ENCODE measurements at places on chromosomes 3 and 15.

DNA sequence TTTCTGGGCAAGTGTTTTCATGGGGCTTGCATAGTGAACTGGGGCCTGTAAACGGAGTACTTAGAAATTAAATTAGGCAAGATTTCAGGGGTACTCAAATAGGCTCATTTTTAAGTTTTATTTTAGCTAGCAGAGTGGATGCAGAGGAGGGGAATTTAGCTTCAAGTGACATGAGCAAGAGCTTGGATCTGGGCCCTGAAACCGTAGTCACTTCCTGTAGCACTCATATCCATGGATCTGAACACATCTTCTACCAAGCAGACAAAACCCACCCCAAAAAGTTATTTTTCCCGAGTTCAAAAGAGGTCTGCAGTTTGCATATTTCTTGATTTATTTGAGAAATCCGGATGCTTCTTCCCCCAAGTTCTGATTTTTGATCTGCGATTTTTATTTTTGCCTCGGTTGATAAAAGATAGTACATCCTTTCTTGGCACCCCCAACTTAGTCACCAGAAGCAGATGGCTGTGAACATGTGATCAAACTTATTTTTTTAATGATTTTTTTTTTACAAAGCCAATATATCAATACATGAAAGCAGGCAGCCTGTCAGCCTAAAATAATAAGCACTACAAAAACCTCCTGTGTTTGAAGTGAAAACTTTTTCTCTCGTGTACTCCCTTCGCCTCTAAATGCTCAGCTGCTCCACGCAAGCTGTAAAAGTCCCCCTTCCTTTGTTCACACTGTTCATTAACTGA is 36.6 kb upstream of the STT3B start:
- no peak for ATAC-seq

DNA sequence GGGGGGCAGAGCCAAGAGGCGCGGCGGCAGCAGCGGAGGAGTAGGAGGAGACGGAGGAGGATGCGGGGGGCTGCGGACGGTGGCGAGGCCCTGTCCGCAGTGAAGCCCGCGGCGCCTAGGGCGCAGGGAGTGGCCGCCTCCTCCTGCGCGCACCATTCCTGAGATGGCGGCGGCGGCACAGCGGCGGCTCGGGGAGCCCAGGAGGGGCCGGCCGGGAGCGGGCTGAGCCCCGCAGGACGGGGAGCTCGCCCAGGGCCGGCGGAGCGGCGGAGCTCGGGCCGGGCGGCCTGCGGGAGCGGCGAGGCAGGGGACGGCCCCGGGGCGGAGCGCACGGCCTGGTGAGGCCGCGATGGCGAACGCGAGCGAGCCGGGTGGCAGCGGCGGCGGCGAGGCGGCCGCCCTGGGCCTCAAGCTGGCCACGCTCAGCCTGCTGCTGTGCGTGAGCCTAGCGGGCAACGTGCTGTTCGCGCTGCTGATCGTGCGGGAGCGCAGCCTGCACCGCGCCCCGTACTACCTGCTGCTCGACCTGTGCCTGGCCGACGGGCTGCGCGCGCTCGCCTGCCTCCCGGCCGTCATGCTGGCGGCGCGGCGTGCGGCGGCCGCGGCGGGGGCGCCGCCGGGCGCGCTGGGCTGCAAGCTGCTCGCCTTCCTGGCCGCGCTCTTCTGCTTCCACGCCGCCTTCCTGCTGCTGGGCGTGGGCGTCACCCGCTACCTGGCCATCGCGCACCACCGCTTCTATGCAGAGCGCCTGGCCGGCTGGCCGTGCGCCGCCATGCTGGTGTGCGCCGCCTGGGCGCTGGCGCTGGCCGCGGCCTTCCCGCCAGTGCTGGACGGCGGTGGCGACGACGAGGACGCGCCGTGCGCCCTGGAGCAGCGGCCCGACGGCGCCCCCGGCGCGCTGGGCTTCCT is at the start of gene GPR27:
TSS of gene GPR27 (plus strand) at position 155 of the 909 bp plus-strand sequence. CDS start at position 350, 195 bp downstream.
- peak; percentile 52 for ATAC-seq

GRCh38 chr3:143172795-143173145 is 53.2 kb downstream of the CHST2 start:
- ATAC-seq = no peak

- no peak for ATAC-seq
Observed at GRCh38 chr15:87575896-87576473, 680.6 kb downstream of the NTRK3 start.

DNA sequence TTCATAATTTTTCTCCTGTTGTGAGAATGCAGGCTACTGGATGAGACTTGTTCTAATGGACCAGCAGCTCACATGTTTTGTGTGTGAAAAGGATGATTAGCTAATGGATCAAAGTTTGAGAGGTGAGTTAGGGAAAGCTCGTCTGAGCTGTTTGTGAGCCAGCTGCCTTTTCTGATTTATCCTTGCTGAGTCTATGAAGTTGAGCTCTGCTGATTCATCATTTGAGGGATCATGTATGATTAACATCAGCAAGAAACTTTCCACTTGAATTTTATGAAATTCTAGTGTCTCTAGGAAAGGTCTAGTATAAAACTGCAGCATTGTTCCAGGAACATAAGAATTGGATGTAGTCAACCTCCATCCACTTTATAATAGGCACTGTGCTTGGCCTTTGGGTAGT is 698.7 kb downstream of the NTRK3 start:
- ATAC-seq = no peak

DNA sequence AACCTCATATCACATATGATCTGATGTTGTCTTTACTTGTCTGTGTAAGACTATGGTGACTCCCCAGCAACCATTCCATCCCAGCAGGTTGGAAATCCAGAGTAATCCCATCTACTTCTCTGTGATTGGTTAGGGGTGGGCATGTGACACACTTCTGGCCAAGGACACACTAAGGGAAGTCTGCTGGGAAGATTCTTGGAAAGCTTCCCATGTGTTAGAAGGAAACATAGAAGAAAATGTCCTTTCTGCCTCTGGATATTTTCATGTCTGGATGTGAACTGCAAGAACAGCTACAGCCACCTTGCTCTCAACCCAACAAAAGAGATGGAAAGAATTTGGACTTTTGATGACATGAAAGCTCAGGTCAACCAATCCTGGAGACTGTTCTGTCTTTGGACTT is 2.6 kb upstream of the UBE2Q2 start:
- ATAC-seq = no peak

DNA sequence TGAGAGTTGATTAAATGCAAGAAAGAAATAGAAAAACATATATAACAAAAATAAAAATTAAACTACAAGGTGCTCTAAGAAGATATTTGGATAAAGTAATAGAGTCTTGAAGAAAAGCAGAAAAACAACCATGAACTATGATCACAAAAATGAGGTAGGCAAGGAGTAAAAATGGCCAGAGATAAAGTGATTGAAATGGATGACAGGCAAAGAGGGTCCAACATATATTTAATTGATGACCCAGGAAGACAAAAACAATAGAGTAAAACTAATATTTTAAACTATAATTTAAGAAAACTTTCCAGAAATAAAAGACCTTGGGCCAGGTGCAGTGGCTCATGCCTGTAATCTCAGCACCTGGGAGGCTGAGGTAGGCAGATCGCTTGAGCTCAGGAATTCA is 22.1 kb upstream of the WDR49 start:
- no peak for ATAC-seq

DNA sequence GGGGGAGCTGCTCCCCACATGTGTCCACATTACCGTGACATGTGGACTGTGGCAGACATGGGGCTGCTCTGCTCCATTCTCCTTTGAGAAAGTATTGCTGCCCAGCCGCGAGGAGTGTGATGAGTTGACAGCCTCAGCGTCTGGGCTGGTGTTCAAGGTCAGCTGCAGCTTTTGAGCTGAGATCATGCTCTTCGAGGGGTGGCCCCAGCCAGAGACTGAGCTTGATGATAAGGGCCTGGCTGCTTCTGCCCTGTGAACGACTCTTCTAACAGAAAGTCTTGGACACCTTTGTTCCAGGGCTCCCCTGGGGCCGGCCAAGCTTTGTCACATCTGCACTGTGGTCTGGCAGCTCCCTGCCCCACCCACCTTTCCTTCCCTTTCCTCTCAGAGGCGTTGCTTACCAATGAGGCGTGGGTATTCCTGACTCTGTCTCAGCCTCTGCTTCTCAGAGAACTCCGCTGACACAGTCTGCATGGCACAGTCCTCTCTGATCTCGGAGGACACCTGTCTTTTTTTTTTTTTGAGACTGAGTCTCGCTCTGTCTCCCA is 86.6 kb downstream of the CHRD start:
- ATAC-seq = no peak

DNA sequence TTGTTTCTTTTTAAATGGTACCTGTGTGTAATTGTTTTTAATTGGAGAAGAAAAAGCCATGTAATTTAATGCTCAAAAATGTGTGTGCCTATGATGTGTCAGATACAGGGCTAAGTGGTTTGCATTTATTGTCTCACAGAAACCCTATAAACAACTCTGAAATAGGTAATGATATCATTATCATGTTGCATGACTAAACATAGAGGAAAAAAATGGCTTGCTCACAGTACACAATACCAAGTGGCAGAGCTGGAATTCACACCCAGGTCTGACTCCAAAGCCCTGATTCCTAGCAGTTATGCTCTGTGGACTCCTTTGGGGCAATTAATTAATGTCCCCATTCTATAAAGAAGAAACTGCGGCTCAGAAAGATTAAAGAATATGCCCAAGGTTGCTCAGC is 237.4 kb upstream of the TRIM42 start:
- no peak for ATAC-seq

DNA sequence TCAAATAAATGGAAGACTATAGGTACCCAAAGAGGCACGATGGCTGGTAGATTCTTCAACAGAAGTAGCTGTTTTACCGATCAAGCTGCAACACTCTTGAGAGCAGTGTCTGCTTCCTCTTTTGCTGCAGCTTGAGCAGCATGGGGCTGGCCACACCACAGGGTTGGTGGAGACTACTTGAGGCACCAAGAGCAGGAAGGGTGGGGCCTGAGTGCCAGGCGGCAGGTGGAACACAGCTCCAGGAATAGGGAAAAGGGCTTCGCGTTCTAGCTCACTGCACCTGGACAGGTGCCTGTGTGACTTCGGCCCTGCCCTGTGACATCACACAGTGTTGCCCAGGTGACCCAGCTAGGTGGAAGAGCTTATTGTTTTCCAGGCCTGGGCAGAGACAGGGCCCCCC is at the start of gene CCDC33:
TSS of gene CCDC33 (plus strand) at position 365 of the 400 bp plus-strand sequence. CDS start 394 bp downstream, outside the sequence.
- no peak for ATAC-seq

GRCh38 chr3:132448216-132448961 is 31.1 kb downstream of the DNAJC13 start:
- ATAC-seq = no peak

DNA sequence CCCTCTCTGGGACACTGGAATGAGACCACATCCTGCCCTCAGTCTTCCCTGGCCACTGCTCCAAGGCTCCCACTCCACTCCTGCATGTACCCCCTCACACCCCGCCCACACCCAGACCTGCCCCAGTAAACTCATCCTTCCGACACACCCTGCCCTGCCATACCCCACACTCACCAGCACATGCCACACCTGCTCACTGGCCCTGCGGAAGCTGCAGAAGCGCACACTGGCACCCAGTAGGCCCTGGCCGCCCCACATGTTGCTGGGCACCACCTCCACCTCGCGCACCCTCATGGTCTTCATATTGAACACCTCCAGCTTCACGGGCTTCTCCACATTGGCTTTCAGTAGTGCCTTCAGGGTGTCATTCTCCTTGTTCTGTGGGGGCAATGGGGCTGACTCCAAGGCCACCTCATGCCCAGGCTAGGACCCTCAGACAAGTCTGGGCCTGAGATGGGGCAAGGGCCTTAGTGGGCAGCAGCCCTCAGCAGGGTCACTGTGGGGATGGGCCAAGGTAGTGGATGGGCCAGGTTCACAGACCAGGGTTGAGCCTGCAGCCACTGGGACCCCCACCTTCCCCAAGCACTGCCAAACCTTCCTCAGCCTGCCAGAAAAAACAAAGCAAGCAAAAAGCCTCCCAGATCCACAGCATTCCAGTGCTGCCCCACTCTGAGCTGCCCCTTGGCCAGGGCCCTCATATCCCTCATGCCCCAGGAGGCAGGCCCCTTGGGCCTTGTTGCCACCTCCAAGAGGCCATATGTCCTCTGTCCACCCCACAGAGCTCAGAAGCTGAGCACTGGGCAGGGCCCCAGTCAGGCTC is 4.7 kb downstream of the GORASP1 start:
- ATAC-seq = no peak

- ATAC-seq = no peak
Observed at GRCh38 chr15:74317820-74318375, 49.5 kb downstream of the CYP11A1 start.

- no peak for ATAC-seq
Observed at GRCh38 chr15:101027273-101027901, 108.2 kb downstream of the LRRK1 start.

- ATAC-seq = no peak
Observed at GRCh38 chr3:67804089-67804488, 149.7 kb upstream of the SUCLG2 start.

DNA sequence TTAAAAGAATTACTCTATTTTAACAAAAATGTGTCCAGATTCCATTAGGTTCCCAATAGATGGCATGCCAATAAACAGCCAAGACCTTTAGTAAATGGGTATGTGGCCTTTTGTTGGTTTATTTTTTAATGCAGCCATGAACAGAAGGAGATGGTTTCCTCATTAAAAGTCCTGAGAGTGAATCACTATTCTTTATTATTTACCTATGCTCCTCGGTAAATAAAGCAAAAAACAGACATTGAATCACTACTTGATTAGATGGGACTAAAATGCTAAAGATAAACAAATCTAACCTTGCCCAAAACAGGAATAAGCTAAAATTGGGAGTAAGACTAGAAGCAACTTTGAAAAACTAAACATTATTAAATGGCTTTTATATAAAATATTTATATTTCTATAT is 94.2 kb downstream of the TNIK start:
- ATAC-seq = no peak

DNA sequence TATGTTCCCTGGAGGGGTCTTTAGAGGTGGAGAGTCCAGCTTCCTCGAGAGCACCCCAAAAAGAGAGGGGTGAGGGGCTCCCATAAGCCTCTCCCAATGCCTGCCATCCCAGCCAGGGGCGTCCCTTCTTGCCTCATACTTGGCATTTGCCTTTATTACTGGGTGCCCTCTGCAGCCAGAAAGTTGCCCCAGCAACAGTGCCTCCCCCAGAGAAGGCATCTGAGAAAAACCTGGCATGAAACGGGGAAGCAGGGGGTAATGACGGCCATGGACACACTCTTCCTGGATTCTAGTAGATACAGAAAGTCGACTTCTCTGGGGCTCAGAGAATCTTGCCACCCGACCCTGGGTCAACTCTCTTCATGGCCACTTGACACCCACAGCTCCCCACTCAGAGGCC is 90.1 kb downstream of the PCSK6 start:
- no peak for ATAC-seq

- ATAC-seq = no peak
Observed at GRCh38 chr3:4614070-4614469, 120.9 kb downstream of the ITPR1 start.

All from activated CD4-positive, CD25-positive, alpha-beta regulatory T cell treated with anti-CD3 and anti-CD28 coated beads, Interleukin-2, amount 50 U/mL, for 24 hours (primary cell).